ENCODE measurements at places on chromosomes 1 and 21.

- no peak for DNase-seq
Observed at GRCh38 chr21:38807441-38807871, 1.7 kb downstream of the ETS2 start.

DNA sequence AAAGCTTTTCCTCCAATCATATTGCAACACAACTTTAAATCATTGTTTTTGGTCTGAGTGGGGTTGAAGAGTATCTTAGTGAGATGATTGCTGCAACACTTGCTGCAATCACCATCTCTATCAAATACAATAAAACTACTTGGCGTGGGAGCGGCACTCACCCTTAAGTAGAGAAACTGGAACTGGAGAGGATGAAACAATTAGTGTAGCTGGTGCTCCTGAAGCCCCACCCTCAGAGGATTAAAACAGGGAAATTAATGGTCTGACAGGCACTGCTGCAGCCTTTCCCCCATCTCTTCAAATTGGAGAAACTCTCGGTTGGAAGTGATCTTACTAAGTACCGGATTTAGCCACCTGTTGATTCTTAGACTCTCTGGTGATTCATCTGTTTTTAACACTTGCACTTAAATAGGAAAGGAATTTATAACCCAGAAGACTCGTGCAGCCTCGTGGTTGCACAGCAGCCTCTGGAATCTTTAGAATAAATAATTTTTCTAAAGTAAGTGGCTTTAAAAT lies 80.5 kb upstream of the KIF26B start:
- DNase-seq, result no peak

GRCh38 chr1:181595234-181595633 lies 111.9 kb downstream of the CACNA1E start:
- no peak for DNase-seq

GRCh38 chr1:234675572-234675971 lies 65.6 kb upstream of the IRF2BP2 start:
- no peak for DNase-seq

GRCh38 chr1:6770751-6771440 lies 14.4 kb upstream of the CAMTA1 start:
- no peak for DNase-seq

- DNase-seq, result peak; percentile 30
Observed at GRCh38 chr1:155946633-155947219, 5.3 kb downstream of the RXFP4 start.

GRCh38 chr1:18541046-18541795 lies 60.5 kb downstream of the KLHDC7A start:
- no peak for DNase-seq

DNA sequence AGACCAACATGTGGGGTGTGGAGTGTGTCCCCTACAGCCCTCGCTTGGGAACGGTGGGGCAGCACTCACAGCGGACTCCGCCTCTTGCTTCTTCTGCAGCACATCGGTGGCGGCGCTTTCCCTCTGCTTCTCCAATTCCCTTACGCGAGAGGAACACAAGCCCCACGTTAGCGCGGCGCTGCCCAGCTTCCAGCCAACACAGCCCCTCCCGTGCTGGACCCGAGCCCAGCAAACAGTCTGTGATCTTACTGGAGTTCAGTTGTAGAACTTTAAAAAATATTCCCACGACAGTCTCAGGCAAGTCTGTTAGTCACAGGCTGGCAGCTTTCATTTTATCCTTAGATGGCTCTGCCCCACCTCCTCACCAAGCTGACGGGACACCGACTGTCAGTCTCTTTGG lies 13.6 kb downstream of the THAP3 start:
- no peak for DNase-seq

DNA sequence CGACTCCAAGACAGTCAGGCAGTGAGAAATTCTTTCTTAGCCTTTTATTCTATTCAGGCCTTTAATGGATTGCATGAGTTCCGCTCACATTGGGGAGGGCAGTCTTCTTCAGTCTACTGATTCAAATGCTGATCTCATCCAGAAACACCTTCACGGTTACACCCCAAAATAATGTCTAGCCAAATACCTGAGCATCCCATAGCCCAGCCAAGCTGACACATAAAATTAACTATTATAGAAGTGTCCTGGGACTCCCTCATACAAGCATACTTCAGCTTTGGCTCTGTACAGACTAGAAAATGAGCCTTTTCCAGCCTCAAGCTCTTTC lies 3.6 kb upstream of the SLC16A4 start:
- DNase-seq, result no peak

GRCh38 chr1:151924691-151925587 lies 15.6 kb upstream of the THEM4 start:
- no peak for DNase-seq

DNA sequence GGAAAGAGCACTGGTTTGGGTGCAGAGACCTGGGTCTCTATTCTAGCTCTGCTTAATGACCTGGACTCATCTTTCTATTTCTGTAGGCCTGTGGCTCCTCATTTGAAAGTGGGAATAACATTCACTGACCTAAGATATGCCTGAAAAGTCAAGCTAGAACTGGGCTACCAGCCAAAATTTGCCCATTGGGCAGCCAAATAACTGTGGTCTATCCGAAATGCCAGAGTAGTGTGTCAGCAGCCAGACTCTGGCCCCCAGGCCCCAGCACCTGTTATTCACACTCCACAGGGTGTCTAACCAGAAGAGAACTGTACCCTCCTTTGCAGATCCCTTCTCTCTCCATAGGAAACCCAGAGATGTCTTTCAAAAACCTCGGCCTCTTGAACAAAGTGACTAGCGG lies 12.6 kb downstream of the DAB1 start:
- DNase-seq, result no peak

- DNase-seq, result no peak
Observed at GRCh38 chr1:20290624-20291597, at the start of gene VWA5B1. VWA5B1 (plus strand) TSS chr1:20290875; CDS start chr1:20310602, 19,727 bp downstream.

- no peak for DNase-seq
Observed at GRCh38 chr1:15460708-15461095, 4.2 kb downstream of the CELA2A start.

DNA sequence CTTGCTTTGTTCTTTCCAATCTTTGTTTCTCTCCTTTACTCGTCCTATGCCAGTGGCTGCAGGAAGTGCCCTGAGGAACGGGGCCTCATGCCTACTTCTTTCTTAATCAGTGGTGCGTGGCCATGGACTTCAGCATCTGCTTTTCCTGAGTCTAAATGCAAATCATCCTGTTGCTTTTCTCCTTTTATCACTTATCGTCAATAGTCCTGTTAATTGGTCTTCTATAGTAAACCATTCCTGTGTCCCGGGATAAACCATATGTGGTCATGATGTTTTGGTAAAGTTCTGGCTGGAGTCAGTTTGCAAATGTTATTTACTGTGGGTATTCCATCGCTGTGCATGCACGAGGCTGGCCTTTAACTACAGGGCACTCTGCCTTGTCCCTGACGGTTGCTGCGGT lies 47.5 kb downstream of the AGPAT3 start:
- DNase-seq, result no peak

GRCh38 chr1:70364439-70364838 lies 9.9 kb upstream of the ANKRD13C start:
- no peak for DNase-seq

DNA sequence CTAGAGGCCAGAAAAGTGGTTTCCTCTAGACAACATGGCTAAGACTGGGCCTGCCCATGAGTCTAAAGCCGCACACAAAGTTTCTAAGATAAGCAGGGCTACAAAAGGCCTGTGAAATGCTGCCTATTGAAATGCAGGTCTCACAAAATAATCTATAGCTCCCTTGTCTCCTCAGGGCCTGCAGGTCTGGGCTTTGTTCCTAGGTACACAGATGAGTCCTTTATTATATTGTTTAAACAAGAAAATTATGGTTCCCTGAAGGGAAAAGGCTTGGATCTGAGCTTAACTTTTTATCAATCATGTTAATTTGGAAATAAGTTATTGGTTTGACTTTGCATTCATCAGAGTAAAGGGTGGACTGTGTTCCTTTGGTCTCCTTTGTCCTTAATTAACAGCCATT lies 413.4 kb upstream of the BEND5 start:
- no peak for DNase-seq

- DNase-seq, result no peak
Observed at GRCh38 chr1:65704318-65704717, 88.4 kb upstream of the PDE4B start.

- DNase-seq, result no peak
Observed at GRCh38 chr1:17412093-17412870, 27.2 kb downstream of the RCC2 start.

DNA sequence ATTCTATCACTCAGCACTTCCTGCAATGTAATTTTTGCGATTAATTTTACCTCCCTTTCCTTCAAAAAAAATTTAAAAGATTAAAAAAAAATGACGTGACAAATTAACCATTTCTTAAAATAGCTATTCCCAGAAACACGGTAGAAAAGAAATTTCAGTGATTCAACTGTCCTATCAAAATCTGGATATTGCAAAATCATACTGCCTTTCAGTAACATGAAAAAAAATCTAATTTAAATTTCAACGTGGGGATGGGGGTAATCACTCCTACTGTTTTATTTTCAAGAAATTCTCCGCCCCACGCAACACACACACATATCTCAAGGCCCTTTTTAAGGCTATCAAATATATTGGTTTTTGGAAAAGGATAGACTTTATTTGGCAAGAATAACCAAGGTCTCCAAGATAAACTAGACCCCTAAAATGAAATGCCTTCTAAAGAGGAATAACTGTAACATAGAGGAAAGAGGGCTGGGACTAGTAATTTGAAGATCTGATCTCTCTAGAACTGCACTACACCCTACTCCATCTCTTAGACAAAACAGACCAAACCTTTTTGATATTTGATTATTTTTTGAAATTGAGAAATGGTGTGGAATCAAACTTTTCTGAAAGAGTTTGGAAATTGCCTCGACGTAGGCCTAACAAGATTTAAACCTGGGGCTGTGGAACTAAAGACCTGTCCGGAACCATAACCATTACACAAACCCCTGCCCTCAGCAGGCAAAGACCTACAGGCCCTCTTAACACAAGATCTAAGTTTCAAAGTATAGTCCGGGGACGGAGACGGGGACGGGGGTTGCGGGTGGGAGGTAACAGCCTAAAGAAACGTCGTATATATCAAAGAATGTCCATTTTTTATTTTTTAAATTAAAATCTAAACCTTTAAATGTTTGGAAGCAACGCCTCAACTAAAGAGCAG lies 941 bp downstream of the ARNT start:
- no peak for DNase-seq

DNA sequence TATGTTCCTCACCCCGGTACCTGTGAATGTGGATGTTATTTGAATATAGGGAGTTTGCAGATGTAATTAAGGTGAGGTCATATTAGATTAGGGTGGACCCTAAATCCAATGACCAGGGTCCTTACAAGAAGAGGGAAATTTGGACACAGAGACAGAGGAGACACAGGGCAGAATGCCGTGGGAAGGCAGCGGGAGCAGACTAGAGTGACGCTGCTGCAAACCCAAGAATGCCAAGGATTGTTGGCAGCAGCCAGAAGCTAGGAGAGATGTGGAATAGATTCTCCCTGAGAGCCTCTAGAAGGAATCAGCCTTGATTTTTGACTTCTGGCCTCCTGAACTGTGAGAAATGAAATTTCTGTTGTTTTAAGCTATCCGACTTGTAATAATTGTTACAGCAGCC lies 53.6 kb downstream of the SPATA46 start:
- DNase-seq, result no peak

- no peak for DNase-seq
Observed at GRCh38 chr1:196877964-196878363, 9.9 kb upstream of the CFHR4 start.

DNA sequence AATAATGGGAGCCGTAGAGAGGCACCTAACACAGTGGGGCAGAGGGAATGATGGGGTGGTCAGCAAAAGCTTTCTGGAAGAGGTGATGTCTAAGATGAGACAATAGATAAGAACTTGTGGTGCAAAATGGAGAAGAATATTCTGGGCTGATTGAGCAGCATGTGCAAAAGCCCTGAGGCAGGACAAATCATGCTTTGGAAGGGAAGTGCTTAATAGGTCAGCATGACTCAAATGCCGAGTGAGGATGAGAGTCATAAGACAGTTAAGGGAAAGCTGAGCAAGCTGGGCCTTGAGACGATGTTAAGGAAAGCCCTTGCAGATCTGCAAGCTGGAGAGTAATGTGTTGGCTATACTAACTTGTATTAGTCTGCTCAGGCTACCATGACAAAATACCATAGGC lies 37.3 kb upstream of the ASB17 start:
- DNase-seq, result no peak

- no peak for DNase-seq
Observed at GRCh38 chr1:65195495-65196417, 47.8 kb downstream of the AK4 start.

- DNase-seq, result no peak
Observed at GRCh38 chr1:234272656-234273312, 100.5 kb upstream of the COA6 start.

DNA sequence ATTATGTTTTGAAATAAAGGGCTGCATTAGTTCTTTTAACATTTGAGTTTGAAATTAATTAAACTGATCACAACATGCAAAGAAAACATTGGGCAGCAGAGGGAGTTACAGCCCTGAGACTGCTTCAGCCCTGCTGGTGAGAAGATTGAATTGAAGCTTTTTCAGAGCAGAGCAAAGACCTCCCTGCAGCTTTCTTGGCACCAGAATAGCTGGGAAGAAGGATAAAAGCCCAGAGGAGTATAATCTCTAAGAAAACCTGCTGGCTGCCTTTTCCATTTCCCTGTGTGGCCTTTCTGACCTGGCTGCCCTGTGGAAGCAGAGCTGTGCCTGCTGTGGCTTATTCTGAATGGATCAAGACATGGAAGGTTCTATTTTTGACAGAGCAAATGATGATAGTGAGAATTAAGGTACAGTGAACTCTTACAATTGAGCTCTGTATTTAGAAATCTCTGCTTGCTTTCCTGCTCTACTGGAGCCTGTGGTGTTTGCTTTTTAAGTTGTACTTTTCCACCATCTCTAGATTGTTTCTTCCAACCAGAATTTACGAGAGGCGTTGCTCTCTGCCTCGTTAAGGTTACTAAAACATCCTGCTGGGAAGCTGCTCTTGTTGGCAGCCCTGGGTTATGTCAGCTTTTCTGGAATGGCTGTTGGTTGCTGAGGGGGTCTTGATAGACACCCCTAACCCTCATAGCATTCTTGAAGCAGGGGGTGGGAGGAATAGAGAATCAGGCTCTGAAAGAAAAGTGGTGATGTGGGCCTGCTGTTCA lies 9.9 kb downstream of the SNRPE start:
- DNase-seq, result no peak

GRCh38 chr1:43853161-43853921 lies 80.3 kb upstream of the ARTN start:
- DNase-seq, result peak; percentile 6

All from CD8-positive, alpha-beta T cell (primary cell).